Epithelial cell of alveolus of lung (primary cell): ENCODE measurements at places on chromosomes 4 and X. TPM values are rescaled to one million over a fixed set of nuclear protein-coding genes. Genes with fewer than 3 reads are reported as not detected.

ALB gene
- 0.39 and 1.1 TPM in 2 replicates for total RNA-seq

GIMD1 gene
- not detected in 2 replicates for total RNA-seq

PPM1K gene
- total RNA-seq: 6.6 and 8.6 TPM in 2 replicates

EGF gene
- 0.08 and 0.13 TPM in 2 replicates for total RNA-seq

DUSP9 gene
- 0.32 and 0.39 TPM in 2 replicates for total RNA-seq

CCDC160 gene
- not detected in 2 replicates for total RNA-seq
